Kasumi-1 (cell line): ENCODE measurements at places on chromosomes 7 and 10.

DNA sequence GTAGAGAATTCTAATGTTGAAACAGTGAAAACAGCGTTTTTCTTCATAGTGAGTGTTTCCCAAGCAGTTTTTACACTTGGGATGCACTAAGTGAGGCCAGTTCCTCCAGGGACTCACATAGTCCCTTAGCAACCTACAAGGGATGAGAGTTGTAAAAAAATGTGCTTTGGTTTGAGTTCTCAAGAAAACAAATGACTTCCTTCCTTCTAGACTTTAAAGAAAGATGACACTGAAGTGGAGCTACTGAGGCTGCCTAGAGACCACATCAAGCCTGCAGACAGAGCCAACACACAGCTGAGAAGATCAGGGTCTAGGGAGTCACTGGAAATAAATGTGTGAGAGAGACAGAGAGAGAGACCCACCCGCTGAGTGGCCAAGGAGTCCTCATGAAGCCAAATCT lies 264.4 kb downstream of the TNS3 start:
- no peak for DNase-seq

DNA sequence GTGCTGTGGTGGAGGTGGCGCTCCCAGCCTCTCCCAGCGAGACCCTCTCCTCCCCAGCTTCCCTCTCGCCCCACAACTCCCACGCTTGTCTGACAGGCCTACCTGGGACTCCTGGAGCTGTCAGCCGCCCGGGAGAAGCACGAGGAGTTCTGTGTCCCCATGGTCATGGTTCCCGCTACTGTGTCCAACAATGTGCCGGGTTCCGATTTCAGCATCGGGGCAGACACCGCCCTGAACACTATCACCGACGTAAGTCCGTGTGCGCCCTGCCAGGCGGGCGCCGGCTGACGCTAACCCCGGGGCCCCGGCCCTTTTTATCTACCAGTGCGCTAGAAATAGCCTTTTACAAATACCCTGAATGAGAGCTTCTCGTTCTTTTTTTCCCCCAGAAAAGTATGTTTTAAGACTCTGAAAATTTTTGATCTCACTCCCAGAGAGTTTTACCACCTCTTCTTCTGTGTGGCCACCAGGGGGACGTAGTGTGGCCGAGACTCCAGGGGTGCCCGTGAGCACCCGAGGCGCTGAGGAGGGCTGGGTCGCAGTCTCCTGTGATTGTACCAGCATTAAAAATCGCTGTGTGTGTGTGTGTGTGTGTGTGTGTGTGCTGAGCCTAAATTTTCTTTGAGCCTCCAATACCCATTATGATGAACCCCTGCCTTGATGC lies 52.6 kb downstream of the PFKP start:
- DNase-seq, result peak; percentile 46

- no peak for DNase-seq
Measured at GRCh38 chr7:34220506-34221185, 315.3 kb downstream of the BMPER start.

DNA sequence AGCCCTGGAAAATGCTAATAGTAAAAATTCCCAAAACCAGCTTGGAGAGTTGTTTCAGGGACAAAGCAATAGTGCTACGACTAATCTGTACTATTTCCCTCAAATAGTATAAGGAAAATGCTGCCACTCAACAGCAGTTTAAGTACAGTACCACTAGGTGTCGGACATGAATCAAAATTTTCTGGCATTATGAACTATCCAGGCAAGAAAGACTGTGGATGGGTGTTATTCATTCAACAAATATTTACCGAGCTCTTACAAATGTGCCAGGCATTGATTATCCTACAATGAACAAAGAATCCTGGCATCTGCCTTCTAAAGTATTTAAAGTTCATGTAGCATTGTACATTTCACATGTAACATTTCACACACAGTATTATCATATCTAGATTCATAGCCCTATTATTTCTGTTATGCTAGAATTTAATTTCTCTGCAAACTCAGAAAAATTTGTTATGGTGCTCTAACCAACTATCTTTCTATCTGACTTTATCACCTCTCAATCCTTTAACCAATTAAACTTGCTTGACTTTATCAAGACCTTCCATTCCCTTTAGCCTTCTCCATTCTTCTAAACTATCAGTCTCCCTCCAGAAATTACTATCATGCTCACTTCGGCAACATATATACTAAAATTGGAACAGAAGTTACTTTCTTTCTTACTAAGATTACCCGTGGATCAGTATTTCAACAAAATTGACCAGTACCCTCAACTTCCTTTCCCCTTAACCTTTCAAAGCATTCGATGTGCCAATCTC lies 80.6 kb downstream of the ARHGAP21 start:
- DNase-seq, result peak; percentile 90

DNA sequence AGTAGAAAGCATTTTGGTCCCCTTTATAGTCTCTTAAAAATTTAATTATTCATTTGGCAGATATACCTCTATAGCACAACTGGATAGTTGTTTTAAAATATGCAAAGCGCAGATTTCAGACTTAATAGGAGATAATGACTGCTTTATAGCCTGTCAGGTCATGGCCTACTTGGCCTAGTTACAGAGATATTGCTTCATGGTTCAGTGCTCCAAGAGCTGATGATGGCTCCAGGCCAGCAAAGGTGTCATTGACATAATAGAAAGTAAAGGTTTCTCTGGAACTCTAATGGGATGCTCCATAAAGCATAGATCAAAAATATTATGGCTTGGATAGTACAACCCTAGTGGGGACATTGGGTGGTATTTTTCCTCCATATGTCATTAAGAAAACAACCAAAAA lies 285.7 kb downstream of the NXPH1 start:
- DNase-seq, result no peak

DNA sequence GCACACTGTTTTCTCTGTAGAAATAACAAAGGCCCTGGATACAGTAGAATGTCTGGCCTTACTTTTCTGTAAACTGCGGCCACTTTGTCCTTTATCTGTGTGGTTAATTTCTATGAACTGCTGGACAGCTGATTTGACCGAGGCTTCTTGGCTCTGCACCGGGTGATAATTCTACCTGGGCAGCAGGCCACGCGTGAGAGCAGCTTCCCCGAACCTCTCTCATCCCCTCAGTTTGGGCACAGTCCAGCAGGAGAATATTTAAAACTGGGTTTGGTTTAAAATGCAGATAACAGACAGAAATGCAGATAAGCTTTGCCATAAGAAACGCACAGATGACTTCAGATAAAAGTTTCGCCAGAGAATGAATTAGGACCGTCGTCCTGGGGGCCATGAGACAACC lies 81.0 kb downstream of the CELF2 start:
- no peak for DNase-seq

- DNase-seq, result no peak
Measured at GRCh38 chr7:112262855-112263487, 56.5 kb downstream of the ZNF277 start.

- DNase-seq, result no peak
Measured at GRCh38 chr7:12094365-12094921, 116.7 kb upstream of the TMEM106B start.

DNA sequence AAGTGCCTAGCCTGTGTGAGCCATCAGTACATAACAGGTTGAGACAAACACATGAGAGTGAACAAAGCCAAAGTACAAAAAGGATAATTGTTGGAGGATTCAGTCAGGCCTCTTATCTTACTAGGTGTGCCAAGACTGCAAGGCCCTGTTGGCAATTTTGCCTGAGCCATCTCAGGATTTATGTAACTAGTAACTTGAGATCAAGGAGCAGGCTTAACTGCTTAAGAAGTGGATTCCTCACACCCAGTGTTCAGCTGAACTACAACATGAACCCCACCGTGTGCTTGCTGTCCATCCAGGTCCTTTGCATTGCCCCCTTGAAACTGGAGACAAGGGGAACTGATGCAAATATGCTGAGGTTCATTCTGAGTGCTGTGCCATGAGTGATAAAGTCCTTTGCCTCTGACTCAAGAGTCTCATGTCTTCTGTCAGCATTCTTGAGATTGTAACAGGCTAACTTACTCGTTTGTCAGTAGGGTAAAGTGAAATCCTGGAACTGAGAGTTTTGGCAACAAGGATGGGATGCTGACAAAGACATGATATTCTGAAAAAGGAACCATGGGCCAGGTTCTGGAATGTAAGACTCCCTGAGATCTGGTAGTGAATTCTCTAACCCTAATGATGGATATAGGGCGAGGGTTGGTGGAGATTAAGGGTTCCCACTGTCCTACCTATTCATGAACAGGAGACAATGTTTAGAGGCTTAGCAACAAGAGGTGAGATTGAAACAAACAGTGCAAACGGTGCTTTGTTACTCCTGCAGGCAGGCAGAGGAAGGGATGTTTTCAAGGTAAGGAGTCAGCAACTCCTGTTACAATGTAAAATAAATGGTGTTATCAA lies 44.1 kb upstream of the GATAD1 start:
- DNase-seq, result no peak

GRCh38 chr10:66587680-66588050 lies 338.2 kb upstream of the LRRTM3 start:
- no peak for DNase-seq

DNA sequence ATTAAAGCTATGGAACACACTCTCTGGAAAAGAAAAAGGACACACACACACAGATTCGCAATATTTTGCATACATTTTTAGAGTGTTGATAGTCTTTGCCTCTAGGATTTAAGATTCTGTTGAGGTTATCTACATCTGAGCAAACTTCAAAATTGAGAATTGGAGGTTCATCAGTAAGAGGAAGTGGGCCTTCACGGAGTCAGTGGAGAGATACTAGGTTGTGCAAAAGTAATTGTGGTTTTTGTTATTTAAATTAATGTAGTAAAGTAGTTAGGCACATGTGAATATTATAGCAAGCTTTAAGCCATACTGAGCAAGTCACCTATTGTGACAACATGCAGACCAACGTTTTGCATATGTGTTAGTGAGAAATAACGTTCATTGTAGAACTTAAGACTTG lies 19.8 kb upstream of the NXPH1 start:
- no peak for DNase-seq

- no peak for DNase-seq
Measured at GRCh38 chr7:121160150-121161008, 168.4 kb upstream of the WNT16 start.

- no peak for DNase-seq
Measured at GRCh38 chr7:37149051-37149772, 299.5 kb downstream of the ELMO1 start.

DNA sequence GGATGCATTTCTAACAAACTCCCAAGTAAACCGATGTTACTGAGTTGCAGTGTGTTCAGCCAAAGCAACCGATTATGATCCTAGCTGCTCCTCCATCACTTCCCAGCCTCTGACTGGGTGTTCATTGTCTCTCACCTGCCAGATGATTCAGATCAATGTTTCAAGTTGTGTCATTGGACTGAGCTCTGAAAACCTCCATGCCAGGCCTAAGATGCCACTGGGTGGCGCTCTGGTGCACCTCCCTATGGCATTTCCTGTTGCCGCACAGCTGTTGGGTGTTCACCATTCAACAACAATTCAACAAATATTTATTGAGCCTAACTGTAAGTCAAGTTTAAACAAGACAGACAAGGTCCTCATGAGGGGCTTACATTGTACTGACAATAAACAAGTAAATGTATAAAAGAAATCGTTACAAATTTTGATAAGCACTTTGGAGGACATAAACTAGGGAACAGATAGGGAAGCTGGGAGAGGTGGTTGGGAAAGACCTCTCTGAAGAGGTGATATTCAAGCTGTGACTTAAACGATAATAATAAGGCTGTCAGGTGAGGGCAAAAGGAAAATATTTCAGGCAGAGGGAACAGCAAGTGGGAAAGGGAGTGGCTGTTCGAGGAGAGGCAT lies 22.8 kb downstream of the RGR start:
- peak; percentile 23 for DNase-seq

- DNase-seq, result peak; percentile 28
Measured at GRCh38 chr7:66140924-66141323, 26.3 kb downstream of the CRCP start.

DNA sequence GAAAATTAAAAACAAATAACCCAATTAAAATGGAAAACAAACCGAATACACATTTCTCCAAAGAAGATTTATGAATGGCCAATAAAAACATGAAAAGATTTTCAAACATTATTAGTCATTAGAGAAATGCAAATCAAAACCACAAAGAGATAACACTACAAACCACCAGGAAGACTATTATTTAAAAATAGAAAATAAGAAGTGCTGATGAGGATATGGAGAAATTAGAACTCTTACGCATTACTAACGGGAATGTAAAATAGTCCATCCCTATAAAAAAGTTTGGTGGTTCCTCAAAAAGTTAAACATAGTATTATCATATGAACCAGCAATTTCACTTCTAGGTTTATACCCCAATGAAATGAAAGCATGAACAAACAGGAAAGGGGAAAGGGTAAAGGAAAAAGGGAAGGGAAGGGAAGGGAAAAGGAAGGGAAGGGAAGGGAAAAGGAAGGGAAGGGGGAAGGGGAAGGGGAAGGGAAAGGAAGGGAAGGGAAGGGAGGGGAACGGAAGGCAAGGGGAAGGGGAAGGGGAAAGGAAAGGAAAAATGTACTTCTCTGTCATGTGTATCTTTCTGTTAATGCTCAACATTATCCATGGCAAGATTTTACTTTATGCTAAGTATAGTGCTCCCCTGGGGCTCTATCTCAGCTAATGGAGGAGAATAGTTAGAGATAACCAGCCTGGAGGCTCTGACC lies 125.3 kb upstream of the RSU1 start:
- DNase-seq, result no peak

GRCh38 chr7:25694699-25695098 lies 457.3 kb upstream of the NFE2L3 start:
- DNase-seq, result no peak

DNA sequence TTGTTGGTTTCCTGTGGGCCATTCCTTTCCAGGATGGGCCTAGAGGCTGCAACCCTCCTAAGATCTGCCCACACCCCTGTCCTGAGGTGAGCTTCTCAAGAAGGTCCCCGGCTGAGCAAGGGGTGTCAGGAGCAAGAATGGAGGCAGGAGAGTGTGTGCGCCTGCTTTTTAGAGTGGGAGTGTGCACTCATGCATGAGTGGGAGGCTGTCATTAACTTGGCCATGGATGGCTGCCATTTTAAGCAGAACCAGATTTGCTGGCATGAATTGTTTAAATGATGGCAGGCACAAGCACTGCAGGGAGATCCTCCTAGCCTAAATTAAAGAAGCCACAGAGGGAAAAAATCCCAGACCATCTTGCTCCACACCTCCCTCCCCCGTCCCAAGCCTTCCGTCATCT lies 2.9 kb upstream of the SGPL1 start:
- no peak for DNase-seq

DNA sequence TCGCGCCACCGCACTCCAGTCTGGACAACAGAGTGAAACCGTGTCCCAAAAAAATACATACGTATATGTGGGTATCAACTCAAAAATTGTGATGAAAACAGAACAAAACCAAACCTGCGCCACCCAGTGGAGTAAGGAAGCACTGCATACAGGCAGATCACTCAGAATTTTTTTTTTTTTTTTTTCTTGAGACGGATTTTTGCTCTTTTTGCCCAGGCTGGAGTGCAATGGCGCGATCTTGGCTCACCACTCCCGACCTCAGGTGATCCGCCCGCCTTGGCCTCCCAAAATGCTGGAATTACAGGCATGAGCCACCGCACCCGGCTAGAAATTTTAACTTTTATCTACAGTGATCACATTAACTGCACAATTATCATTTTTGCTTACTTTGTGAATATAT lies 9.1 kb upstream of the TMEM236 start:
- peak; percentile 74 for DNase-seq
